ENCODE measurements at places on chromosomes 6 and 20.
A peak's percentile ranks its signal among the peaks of the same experiment; 100 is the strongest.

GRCh38 chr6:145863988-145864616 lies 49.5 kb upstream of the FBXO30 start:
- no peak for DNase-seq

DNA sequence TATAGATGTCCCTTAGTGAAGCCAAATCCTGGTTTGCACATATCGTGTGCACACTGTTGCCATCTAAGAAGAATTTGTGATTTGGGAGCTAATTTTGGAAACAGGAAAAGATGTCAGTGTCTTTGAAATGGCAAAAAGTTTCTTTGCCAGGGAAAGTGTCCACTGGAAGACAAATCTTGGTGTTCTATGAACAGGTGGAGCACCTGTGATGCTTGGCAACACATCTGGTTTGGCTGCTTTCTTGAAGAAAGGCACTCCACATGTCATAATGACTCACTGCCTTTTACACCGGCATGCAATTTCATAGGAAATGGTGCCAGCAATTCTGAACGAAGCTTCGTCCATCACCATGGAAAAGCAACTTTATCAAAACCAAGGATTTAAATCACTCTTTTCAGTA lies 1040.0 kb upstream of the MAP3K7 start:
- DNase-seq, result no peak

DNA sequence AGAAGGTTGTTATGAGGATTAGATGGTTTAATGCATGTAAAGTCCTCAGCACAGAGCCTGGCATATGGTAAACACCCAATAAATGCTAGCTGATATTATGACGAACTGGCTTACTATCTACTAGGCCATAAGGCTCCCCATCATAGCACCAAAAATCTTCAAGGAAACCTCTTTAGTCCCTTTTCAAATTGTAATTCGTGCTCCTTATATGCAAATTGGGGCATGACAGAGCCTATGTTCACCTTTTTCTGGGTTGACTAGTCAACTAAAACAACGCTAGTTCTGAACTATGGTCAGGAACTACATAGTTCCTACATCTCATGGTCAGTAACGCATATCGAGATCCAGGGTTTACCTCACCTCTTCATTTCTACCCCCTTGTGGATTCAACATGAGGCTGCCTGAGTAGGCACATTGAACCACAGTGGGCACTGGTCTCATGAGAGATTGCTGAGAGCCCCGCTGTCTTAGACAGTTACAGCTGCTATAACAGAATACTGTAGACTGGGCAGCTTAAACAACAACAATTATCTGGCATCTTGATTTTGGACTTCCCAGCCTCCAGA lies 97.2 kb upstream of the TNFAIP3 start:
- DNase-seq, result no peak

- DNase-seq, result no peak
Measured at GRCh38 chr6:117677553-117678141, 2.4 kb downstream of the NUS1 start.

DNA sequence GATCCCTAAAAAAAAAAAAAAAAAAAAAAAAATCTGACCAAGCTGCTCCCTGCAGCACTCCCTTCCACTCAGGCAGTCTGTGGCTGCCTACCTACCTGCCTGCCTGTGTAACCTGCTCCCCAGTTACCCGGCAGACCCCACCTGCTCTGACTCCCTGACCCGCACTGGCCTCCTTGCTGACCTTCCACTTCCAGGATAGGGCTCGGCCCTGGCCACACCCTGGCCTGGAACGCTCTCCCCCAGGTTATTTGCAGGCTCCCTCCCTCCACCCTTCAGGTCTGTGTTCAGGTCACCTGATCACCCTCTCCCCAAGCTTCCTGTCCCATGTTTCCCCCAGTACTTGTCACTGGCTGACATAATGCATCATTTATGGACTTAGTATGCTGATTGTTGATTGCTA lies 134.3 kb downstream of the SLC23A2 start:
- no peak for DNase-seq

DNA sequence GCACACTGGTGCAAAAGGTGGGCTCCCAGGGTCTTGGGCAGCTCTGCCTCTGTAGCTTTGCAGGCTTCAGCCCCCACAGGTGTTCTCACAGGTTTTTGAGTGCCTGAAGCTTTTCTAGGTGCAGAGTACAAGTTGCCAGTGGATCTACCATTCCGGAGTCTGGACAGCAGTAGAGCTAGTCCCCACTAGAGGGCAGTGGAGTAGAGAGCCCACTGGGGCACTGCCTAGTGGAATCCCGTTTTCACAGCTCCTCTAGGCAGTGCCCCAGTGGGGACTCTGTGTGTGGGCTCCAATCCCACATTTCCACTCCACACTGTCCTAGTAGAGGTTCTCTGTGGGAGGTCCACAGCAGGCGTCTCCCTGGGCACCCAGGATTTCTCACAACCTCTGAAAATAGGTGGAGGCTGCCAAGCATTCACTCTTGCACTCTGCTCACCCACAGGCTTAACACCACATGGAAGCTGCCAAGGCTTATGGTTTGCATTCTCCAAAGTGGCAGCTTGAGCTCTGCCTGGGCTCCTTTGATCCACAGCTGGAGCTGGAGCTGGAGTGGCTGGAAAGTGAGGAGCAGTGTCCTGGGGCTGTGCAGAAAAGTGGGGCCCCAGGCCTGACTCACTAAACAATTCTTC lies 86.3 kb upstream of the PROKR2 start:
- peak; percentile 12 for DNase-seq

GRCh38 chr6:36804563-36804962 lies 34.7 kb downstream of the CPNE5 start:
- DNase-seq, result no peak

DNA sequence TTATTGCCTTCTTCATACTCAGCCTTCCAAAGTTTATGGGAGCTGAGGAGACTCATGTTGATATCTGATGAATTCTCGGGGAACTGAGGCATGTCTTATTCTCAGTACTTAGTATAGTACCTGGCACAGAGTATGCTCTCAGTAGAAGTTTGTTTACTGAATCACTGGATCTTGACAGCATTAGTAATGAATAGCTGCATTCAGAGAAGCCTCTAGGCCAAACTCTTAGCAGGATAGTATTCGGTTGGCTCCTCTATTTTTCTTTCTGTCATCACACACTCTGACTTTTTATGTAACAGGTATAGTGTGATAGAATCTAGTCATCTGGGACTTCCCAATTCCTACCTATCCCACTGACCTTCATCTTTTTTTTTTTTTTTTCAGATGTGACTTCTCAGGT lies 566.4 kb upstream of the MAN1A1 start:
- DNase-seq, result no peak

DNA sequence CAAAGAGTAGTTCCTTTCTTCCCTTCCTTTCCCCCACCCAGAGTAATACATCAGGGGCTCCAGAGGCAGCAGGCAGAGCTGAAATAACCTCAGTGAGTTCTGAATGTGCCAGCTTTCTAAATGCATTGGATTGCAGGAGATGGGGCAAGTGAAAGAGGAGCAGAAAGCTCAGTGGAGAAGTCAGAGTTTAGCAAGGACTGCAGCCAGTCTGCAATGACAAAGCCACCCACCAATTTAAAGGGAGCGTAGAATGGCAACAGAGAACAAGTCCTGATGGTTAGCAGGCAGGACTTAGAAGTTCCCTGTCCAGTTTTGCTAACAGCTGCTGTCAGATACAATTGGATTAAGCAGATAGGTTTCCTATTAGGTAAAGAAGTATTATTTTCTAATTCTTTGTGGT lies 203.4 kb upstream of the RIN2 start:
- no peak for DNase-seq

DNA sequence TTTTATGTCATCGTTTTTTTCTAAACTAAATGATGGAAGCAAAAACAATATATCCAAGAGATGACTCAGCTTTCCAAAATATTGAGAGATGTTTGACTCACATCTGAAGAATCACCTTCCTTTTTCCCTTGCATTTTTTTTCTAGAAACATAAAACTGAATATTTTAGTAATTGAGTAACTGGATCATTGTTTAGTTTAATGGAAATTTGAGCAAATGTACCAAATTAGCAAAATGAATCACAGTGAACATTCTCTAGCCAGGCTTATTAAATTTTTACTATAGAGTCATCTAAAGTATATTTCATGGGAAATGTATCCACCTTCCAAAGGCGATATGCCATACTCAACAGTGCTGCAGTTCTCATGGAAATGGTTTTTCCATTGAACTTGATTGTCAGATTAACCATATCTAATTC lies 145.5 kb downstream of the TENT5A start:
- DNase-seq, result no peak

DNA sequence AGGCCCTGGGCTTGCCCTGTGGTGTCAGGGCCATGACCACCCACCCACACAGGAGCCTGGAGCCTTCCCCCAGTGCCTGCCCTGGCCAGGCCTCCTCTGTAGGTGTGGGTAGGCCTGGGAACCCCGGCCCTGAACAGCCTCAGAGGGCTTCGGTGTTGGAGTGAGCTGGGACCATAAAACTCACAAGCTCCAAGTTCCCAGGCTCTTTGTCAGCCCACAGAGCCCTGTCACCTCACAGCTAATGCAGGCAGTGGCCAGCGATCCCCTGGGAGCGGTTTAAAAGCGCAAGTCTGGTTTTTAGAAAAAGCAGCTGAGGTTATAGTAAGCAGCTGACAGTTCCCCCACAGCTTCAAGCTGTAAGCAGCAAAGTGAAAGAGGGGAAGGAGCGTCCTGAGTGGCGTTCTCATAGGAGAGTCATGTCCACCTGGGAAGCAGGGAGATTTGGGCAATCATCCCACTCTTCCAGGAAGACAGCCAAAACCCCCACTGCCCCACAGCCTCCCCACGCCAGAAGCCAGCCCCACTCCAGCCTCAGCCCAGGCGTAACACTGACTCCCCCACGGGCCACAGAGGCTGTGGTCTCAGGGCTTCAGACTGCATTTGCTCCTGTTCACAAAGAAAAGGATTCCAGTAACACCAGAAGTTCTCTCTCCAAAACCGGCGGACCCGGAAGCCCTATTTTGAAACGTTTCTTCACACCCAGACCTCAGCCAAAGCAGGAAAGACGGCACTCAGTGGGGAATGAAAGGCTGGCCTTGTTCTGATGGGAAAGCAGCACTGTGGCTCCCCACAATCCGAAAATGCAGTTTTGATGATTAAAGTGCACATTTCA lies 34.3 kb upstream of the FOXC1 start:
- DNase-seq, result no peak

DNA sequence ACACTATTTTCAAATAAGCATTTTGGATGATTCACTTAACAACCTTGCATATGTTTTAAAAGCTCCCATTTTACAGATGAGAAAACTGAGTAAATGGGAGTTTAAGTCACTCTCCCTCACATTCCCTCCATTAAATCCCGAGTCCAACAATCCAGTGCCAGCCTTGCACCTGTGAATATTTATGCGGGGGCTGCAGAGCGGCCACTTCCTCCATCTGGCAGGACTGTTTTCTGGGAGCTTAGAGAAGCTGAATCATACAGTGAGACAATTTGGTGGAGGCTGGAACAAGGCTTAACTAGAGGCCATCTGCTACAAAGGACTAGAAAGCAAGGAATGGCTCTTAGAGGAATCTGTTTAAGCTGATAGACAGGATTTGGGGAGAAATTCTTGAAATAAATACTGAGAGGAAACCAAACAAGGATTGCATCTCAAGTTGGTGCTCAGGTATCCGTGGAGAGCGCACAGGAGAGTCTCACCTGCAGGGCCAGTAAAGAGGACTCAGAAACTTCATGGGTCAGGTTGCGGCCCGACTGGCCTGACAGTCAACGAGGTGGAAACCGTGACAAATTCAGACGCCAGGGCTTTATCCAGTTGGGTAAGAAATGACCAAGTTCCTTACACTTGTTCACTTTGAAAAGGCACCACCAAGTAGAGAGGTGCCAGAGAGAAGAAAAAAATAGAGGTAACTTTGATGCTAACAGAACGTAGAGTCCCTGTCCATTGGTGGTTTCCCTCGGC lies 478.5 kb downstream of the QKI start:
- DNase-seq, result no peak

- no peak for DNase-seq
Measured at GRCh38 chr6:16665992-16666391, 95.3 kb downstream of the ATXN1 start.

GRCh38 chr6:170203212-170203611 lies 87.7 kb downstream of the DLL1 start:
- no peak for DNase-seq

- no peak for DNase-seq
Measured at GRCh38 chr6:149983145-149983544, 19.4 kb downstream of the ULBP1 start.

- DNase-seq, result no peak
Measured at GRCh38 chr6:64335195-64335594, 699.6 kb downstream of the PHF3 start.

- peak; percentile 37 for DNase-seq
Measured at GRCh38 chr20:18019068-18019467, 38.6 kb downstream of the OVOL2 start.

DNA sequence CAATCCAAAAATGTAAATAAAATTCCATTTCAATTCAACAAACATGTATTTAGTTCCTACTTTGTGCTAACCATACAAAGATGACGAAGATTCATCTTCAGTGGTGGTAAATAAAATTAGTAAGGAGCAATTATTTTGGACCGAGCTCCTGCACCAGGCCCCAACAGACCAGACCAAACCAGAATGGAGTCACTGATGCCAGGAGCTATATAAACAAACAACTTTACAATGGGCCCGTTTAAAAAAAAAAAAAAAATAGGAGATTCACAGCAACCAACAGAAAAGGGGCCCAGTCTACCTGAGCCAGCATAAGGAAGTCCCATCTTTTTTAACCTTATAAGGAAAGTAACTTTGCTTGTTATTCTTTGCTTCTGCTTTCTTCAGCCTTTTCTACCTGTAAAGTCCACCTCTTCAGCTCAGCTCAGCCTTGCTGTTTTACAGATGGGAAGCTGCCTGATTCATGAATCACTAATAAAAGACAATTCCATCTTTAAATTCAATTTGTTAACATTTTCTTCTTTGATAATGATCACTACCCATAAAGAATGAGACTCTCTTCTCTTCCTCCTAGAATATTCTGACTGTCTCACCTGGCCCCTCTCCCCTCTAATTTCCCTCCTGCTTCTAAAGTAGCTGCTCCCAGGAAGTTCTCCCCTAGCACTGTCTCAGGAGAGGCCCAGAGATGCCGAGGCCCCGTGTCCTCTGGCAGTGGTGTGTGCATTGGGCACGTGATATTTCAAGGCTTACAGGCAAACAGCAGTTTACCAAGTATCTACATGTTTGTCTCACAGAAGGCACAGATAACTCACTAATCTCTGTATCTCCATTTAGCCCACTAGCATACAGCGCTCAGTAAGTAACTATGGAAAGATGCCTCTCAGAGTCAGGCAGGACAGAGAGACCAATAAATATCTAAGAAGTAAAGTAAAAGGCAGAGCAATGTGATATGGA lies 8.4 kb downstream of the MBOAT1 start:
- DNase-seq, result no peak

- DNase-seq, result no peak
Measured at GRCh38 chr6:7304821-7305220, 8.2 kb downstream of the SSR1 start.
